ENCODE measurements at places on chromosomes 3 and 15. TPM values are rescaled to one million over a fixed set of nuclear protein-coding genes. Genes with fewer than 3 reads are reported as not detected.
A peak's percentile ranks its signal among the peaks of the same experiment; 100 is the strongest.

GRCh38 chr3:50121072-50122032 is 32.6 kb downstream of the RBM5 start:
- peak; percentile 49 for DNase-seq

DNA sequence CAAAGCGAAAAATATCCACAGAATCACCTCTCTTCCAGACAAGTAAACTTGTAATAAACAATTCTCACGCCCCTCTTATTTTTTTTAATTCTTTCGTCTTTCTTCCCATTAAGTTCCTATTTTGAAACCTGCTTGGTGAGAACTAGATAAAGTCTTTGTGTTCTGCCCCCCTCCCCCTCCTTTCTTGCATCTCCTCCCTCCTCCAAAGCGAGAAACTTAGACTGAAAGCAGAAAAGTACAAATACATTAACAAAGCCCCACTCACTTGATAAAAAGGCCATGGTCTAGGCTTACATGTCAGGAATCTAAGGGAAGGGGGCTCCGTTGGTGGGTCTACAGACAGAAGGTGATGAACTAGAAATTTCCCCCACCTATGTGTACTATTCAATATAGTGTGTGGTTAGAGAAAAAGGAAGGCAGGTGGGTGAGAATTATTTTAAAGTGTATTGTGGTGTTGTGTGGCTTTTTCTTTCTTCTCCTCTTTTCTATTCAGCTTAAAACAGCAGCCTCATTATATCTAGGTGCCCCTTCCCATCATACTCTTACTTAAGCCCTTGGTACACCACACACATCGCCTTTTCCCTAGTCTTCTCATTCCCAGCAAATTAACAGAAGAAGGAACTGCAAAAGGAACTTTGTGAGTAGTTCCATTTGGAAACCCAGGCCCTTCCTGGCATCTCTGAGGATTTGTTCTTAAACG is 215.3 kb downstream of the MEIS2 start:
- DNase-seq = no peak

GRCh38 chr15:88526247-88526879 is 20.1 kb downstream of the DET1 start:
- DNase-seq = no peak

Gene AEN
- polyA plus RNA-seq = 4.9 TPM

- DNase-seq = no peak
These were observed 52.1 kb upstream of the TLE3 start for GRCh38 chr15:70149667-70150404.

DNA sequence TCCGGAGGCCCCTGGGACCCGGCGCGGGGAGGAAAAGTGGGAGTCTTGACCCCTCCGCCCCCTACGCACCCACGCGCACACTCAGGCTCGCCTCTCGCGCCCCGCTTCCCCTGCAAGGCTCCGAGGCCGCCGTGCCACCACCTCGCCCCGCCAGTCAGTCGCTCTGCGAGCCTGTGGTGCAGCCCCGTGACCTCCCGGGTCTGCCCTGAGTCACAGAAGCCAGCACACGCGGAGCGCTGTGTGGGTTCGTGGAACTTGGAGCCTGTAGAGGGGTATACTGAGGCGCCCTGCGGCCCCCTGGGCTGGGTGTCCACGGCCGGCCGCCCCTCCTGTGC is 380 bp upstream of the ALS2CL start:
- no peak for DNase-seq
